Activated CD4-positive, alpha-beta T cell treated with anti-CD3 and anti-CD28 coated beads for 1 hour (primary cell): ENCODE measurements at places on chromosomes 7 and 10.

DNA sequence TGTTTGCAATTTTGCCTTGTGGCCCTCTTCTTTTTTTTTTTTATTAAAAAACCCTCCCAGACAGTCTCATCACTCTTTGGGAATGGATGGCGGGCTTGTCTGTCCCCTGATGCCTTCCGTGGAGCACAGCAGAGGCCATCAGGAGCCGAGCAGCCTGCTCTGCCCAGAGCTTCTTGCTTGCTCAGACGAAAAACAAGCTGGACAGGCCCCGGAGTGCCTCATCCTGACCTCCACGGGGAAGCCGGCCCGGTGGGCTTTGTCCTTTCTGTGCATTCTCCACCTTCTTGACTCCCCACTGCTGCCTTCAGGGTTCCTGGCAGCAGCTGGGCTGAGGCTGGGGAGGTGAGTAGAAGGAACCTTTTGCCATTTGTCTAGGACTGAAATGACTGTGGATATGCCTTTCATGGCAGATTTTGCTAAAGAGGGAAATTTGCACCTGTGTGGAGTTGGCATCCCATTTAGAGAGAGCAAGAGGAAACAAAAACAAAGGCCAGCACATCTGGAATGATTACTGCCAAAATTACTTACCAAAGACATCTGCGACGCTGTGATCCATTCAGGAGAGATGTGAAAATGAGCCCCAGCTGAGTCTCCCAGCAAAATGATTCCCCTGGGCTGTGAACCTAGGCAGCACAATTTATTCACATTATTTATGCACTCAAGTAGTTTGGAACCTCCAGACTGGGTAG lies 108.3 kb downstream of the AOAH start:
- DNase-seq, result no peak

DNA sequence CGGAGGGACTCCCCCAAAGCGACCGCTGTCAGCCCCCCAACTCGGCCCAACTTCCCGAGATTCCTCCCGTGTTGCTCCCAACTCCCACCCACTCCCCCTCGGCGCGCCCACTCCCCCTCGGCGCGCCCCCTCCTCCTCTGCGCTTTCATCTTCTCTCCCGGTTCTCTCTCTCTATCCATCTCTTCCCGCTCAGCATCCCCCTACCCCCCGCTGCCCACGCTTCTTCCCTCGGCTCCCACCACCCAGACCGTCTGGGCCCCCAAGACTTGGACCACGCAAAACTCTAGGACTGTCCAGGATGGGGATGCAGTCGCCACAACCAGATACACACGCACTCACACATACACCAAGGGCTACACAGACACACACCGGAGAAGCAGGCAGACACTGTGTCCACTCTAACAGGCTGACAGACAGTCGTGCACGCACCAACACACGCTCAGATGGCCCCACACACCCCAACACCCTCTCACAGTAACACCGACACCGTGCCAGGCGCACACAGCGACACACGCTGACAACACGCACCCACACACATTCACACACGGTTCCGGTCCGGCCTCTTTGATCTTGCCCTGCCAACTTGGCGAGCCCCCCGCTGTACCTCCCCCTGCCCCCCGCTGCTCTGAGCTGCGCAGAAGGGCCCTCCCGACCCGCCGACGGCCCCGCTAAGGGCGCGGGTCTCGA lies 1.1 kb downstream of the GRID1 start:
- no peak for DNase-seq

- DNase-seq, result no peak
Measured at GRCh38 chr10:78433766-78434535, 400.3 kb downstream of the RPS24 start.

GRCh38 chr10:28676326-28676967 lies 874 bp upstream of the BAMBI start:
- DNase-seq, result no peak

- no peak for DNase-seq
Measured at GRCh38 chr7:25024066-25024465, 44.1 kb upstream of the OSBPL3 start.

GRCh38 chr10:113044016-113044755 lies 94.1 kb downstream of the TCF7L2 start:
- DNase-seq, result no peak

GRCh38 chr10:12587451-12587888 lies 238.1 kb downstream of the CAMK1D start:
- no peak for DNase-seq

- no peak for DNase-seq
Measured at GRCh38 chr10:119448628-119449584, 93.6 kb downstream of the RGS10 start.

GRCh38 chr10:79102498-79102874 lies 33.7 kb downstream of the ZMIZ1 start:
- DNase-seq, result no peak

GRCh38 chr7:34091321-34091917 lies 186.1 kb downstream of the BMPER start:
- no peak for DNase-seq

DNA sequence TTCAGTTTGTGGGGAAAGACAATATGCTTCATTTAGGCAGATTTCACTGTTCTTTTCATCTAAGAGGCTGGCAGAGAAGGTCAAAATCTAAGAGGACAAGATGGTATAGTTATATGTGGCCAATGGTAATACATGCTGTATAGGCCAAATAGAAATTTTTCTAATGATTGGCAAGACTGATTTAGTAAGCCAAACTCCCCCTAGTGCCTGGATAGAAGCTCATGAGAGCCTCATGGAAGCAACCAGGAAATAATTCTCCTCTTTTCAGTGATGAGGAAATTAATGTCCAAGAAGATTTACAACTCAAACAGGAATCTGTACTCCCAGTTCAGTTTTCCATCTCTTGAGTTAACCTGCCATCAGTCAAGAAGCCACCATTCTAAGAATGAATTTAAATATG lies 253.6 kb upstream of the PHF14 start:
- no peak for DNase-seq

GRCh38 chr10:88999625-89000024 lies 9.0 kb downstream of the FAS start:
- no peak for DNase-seq

GRCh38 chr7:96069401-96069800 lies 252.5 kb downstream of the SLC25A13 start:
- DNase-seq, result no peak

GRCh38 chr10:103637011-103637410 lies 143.5 kb downstream of the NEURL1 start:
- no peak for DNase-seq

DNA sequence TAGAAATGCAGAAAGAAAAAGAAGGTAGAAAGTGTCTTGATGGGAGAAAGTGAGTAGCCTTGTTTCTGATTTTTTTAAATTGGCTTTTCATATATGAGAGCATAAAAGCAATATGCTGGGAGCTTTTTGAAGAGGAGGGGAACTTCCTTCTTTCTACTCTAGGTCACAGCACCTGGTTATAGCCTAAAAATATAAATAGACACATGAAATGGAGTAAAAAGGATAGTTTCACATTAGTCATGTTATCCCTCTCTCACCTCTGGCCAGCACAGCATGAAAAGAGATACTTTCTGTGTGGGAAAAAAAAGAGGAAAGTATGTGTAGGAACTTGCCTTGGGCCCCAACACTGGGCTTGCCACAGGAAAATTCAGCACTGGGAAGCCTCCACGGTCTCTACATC lies 292.2 kb upstream of the ZWINT start:
- DNase-seq, result no peak
